ENCODE measurements at places on chromosomes 5 and 9.

- no peak for DNase-seq
Measured at GRCh38 chr9:110114859-110115201, 93.1 kb downstream of the C9orf152 start.

- DNase-seq: no peak
Measured at GRCh38 chr9:35136866-35137265, 21.2 kb upstream of the ATOSB start.

DNA sequence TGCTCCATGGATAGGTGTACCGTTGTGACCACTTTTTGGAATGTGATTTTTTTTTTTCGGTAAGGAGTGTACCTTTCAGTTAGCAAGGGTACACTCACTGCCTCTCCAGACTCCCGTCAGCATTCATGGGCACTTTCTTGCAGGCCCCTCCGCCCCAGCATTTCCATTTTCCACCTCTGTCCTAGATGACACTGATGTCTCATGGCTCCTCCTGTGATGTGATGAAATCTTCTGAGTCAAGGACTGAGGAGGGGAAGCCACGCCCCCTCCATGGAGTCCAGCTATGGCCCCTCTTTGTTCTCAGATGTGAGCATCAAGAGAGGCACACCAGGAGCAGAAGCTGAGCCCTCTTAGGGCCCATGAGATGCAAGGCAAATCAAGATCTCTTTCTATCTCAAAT is 61.8 kb downstream of the CTSL start:
- DNase-seq: no peak

DNA sequence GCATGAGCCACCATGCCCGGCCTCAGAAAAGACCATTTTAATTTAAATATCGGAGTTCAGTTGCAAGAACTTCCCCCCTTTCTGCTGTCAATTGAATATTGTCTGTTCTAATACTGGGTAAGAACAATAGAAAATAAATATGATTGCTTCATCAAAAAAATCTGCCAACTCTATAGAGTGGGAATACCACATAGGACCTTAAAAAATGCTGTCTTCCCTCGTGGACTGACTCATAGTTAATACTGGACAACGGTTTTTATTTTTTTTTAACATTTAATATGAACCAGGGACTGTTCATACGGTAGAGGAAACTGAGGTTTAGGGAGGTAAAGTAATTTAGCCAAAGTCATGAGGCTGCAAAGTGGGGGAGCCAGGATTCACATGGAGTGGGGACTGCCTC is 9.7 kb downstream of the ZNF462 start:
- DNase-seq: no peak

DNA sequence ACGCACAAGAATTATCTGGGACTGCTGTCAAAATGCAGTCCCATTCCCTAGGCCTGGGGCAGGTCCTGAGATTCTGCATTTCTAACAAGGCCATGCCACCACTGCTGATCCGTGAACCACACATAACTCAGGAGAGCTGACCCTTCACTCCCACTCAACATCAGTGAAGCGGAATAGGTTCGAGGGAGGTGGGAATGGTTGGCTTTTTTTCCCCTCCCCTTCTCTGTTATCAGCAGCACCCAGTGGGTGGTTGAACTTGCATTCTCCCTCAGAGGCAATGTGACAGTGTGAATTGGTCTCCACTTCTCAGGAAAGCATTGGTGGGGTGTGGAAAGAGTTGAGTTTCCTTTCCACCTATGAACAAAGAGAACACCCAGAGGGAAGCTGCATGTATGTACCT is 344.3 kb downstream of the GADD45G start:
- peak; percentile 48 for DNase-seq

- DNase-seq: no peak
Measured at GRCh38 chr9:81430727-81431126, 258.6 kb downstream of the TLE1 start.

DNA sequence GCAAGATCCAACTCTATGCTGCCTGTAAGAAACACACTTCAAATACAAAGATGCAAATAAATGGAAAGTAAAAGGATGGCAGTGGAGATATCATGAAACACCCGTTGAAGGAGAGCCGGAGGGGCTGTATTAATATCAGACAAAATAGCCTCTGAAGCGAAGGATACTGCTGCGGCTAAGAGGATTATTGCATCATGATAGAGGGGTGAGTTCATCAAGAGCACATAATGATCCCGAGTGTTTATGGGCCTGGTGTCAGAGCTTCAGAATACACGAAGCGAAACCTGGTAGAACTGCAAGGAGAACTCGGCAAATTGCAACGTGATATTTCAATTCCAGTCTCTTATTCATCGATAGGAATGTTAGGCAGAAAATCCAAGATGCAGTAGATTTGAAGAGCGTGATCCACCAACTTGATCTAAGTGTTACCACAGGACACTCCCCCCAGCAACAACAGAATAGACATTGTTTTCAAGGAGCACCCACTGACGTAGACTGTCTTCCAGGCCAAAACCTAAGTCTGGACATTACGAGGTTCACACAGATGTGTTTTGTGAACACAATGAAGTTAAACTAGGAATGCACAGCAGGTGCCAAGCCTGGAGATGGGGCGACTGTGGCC is 27.7 kb upstream of the QSOX2 start:
- DNase-seq: no peak

DNA sequence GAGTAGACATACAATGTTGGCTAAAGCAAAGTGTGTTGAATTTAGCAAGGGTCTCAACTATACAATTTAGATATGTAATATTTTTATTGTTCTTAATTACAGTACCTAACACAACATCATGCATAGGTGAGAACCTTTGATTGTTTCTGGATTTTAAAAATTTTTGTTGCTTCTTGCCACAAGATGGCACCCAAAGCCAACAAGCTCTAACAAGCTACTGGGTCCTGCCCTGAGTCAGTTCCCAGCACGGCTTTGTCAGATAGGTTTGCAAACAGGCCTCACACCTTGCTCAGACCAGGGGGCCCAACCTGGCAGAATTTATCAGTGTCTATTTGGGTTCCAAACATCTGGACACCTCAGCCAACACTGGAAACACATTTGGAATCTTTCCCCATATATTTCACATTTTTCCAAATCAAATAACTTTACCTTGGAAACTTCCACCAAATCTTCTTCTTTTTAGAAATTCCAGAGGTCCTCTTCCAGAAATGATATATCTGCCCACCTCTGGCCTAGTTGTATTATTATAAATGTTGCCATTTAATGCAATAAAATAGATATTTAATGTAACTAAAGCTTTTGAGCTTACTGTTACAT is 49.5 kb upstream of the EGFLAM start:
- peak; percentile 65 for DNase-seq

- no peak for DNase-seq
Measured at GRCh38 chr9:135392511-135392910, 87.1 kb upstream of the PPP1R26 start.

GRCh38 chr5:149778303-149779123 is 48.4 kb downstream of the PPARGC1B start:
- DNase-seq: no peak

DNA sequence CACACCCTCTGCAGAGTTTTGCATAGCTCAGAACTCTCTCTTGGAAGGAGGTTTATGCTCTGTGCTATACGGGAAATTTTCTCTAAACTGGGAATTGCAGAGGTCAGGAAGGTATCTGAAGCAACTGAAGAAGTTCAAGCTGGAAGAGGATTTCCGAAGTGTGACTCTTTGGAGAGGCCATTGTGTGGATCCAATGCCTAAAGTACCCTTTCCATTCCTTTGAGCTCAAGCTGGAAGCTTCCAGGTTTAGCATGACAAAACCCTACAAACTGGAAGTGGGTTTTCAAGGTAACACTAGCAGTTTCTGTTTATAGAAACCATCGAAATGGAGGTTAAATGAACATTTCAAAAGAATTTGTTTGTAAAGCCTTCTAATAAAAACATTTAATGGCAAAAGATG is 187.1 kb downstream of the CFAP90 start:
- DNase-seq: no peak

Data from eye (tissue), 1 donor.